ENCODE measurements at places on chromosomes 12 and 14.

GRCh38 chr12:48454667-48455066, 17.7 kb upstream of the ANP32D start:
- no peak for DNase-seq

DNA sequence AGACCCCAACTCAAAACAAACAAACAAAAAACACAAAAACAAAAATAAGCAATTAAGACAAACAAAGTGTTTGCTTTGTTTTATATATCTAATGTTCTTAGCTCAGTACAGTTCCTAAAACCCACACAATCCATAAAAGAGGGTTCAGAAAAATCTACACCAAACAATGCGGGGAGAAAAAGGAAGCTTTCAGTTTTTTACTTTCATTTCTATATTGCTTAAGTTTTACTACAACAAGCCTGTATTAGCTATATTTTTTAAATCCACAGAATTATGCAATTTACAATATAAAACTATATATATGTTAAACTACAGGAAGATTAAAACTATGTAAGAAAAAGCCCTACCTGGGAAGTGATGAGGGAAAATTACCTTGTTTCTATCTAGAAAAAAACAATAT, 41.4 kb downstream of the CLIP1 start:
- no peak for DNase-seq

GRCh38 chr12:106138633-106139421, at the start of gene NUAK1:
Gene NUAK1 (minus strand): TSS chr12:106138954. CDS start chr12:106138653, 301 bp downstream.
- DNase-seq: peak; percentile 3

GRCh38 chr12:56629459-56630179, 507 bp downstream of the BAZ2A start:
- peak; percentile 51 for DNase-seq

DNA sequence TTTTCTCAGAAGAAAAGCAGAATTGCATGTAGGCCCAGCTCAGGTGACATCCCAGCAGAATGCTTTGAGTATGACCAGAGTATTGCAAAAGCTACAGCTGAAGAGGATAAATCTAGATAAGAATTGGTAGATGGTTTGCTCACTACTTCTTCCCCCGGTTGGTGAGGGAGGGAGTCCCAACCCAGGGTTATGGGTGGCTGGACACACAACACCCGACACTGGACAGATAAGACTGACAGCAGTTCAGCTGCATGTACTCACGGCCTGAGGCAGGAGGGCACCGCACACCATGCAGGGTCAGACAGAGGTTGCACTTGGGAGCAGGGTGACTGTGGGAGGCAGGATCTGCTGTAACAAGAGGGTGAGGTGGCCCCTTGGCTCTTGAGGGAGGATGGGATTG, 1.7 kb upstream of the CLEC4C start:
- no peak for DNase-seq

GRCh38 chr12:132390287-132391076, 61.1 kb upstream of the GALNT9 start:
- no peak for DNase-seq

- no peak for DNase-seq
Measured at GRCh38 chr14:81153187-81153586, 67.6 kb downstream of the GTF2A1 start.

DNA sequence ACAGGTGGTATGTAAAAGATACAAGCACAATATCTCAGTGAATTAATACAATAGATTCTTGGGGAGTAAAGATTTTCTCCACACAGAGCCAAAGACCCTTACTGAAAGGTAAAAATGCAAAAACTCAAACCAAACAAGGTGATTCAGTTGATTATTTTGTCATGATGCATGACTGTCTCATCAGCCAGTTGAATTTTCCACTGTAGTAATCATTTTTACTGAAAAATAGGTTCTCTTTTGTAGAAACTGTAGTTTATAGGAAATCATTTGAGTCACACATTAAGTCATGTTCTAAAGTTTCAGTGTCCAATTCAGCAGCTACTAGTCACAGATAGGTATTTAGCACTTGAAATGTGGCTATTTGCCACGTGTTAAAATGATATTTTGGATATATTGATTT, 53.6 kb downstream of the PPFIA2 start:
- DNase-seq: no peak

GRCh38 chr14:58626431-58626831, 11.3 kb upstream of the DACT1 start:
- DNase-seq: no peak

- no peak for DNase-seq
Measured at GRCh38 chr12:32161058-32161457, 54.4 kb downstream of the BICD1 start.

DNA sequence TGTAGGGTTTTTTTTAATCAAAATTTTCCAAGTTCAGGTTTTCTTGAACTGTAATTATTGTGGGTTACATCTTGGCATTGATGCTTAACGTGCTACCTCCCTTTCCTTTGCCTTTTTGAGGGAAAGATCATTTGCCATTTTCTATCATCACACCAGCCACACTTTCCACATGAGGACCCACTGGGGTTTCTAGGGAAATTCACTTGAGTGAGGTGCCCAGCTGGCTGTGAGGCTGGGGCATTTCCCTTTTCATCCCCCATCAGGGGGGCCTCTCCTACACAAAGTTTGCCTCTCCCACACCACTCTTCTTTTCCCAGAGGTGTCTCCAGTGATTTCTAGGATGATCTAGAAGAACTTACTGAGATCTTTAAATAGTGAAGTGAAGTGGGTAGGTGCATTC, 335.7 kb downstream of the BMP4 start:
- DNase-seq: no peak

DNA sequence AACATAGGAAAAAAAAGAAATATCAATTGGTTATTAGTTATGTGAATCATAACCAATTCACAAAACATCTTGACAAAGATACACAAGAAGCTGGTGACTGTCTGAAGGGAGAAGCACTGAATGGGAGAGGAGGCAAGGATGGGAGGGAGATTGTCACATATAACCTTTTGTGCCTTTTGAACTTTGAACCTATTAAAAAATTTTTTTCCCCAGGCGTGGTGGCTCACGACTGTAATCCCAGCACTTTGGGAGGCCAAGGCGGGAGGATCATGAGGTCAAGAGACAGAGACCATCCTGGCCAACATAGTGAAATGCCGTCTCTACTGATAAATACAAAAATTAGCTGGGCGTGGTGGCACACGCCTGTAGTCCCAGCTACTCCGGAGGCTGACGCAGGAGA, 12.6 kb downstream of the DYNLL1 start:
- DNase-seq: no peak

GRCh38 chr12:52228366-52228765, 4.7 kb upstream of the KRT7 start:
- DNase-seq: no peak

GRCh38 chr14:103558071-103558882, 4.2 kb downstream of the BAG5 start:
- DNase-seq: no peak

GRCh38 chr14:24036169-24036962, 15.4 kb upstream of the CARMIL3 start:
- peak; percentile 59 for DNase-seq

GRCh38 chr12:27237790-27238771, 6.0 kb upstream of the STK38L start:
- DNase-seq: no peak

DNA sequence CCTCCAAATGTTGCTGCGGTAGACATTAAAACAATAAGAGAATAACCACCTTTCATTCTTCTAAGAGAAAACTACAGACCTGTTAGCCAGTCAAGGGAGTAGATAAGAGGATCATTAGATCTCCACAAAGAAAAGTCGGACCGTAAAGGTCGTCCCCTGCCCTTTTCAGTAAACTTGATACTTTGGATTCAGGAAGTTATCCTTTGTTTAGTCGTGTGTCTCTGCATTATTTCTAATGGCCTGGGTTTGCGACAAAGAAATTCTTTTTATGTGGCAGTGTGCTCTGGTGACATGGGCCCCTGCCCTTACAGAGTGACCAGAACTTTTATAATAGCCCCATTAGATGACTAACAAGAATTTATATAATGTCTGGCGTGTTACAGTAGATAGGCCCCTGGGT, 44.6 kb upstream of the EVL start:
- no peak for DNase-seq
